ENCODE measurements at places on chromosomes 2 and 18.

- DNase-seq = no peak
Observed at GRCh38 chr2:201465524-201465971, 14.0 kb downstream of the STRADB start.

DNA sequence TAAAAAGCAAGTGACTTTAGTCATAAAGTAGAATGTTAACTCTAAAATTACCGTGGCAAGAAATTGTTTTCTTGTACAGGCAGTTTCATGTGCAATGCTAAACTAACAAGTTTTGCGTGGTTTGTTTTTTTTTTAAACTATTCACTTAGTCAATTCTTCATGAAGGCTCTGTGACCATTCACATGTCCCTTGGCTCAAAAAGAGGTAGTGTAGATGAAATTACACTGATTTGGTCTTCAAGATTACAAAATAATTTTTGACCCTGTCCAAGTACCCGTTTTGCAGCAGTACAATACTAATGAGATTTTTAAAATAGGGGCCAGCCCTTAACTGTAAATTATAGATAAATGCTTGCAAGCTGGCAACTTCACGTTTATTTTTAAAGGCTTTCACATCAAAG is 1.3 kb downstream of the TMEM131 start:
- DNase-seq = no peak

DNA sequence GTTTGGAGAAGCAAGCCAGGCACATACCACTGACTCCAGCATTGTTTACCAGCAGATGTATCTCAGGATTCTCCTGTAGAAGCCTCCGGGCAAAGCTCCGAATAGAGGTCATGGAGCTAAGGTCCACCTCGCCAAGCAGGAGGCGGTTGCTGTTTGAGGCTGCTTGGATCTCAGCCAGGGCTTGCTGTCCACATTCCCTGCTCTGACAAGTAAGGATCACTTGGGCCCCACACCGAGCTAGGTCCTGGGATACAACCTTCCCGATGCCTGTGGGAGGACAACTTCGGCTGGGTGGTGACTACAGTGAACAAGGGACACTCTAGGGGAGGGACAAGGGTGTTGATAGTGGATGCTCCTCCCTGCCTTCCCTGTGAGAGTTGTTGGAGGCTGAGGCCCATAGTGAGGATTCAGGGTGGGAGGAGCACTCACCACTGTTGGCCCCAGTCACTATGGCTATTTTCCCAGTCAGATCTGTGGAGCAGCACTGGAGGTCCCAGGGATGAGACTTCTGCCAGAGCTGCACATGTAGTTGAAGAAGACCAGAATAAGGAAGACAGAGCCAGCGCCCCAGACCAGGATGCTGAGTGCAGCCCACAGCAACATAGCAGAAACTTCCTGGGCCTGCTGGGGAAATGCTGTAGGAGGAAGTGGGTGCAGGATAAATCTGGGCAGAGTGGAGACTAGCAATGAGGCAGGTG is 8.3 kb downstream of the C2orf81 start:
- DNase-seq = no peak

DNA sequence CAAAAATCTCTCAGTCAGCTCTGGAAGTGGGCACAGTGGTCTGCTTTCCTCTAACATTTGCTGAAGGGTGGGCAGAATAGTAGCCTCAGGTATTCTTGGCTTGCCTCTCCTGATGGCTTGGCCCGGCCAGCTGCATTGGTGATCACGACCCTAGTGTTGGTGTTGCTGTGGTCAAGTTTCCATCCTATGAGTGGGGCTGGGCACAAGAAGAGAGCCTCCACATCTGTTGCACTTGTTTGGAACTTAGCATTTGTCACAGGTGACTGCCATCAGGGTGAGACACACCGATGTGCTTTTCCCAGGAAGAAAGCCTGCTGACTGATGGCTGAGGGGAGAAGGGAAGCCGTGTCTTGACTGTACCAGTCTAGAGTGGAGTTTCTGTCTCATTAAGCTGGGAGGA is 33.1 kb upstream of the SNORC start:
- DNase-seq = no peak

DNA sequence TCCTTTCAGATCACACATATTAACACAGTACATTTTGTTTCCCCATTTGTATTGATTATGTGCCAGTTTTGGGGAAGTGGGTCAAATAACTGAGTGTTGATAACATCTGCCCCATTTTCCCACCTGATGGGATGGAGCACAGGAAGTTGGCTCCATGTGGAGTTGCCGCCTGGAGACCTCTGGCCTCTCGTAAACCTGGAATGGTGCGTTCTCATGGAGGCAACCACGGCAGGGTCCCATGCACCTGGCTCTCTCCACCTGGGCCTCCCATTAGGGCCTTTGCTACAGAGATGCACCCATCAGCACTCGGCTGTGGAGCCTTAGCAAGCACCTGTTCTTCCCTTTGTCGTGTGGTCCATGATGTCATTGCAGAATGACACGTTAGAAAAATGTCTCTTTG is 130.6 kb downstream of the MBP start:
- DNase-seq = no peak

DNA sequence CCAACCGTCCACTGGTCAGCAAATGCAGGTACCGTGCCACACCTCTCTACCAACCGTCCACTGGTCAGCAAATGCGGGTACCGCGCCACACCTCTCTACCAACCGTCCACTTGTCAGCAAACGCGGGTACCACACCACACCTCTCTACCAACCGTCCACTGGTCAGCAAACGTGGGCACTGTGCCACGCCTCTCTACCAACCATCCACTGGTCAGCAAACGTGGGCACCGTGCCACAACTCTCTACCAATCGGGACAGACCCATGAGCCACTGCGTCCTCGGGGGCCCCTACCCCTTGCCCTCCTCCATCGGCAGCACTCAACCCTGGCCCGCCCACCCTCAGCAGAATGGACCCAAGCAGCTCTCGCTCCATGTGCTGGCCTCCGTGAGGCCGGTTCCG is 226.4 kb upstream of the SALL3 start:
- no peak for DNase-seq

GRCh38 chr2:126766969-126767296 is 111.0 kb downstream of the GYPC start:
- DNase-seq = no peak

- DNase-seq = no peak
Observed at GRCh38 chr2:232142049-232142448, 180.5 kb downstream of the DIS3L2 start.
